Right ventricle myocardium superior (tissue), 1 donor: ENCODE measurements at places on chromosomes 12 and 14.

GRCh38 chr14:72610831-72611200 is 283.1 kb downstream of the DPF3 start:
- no peak for DNase-seq

DNA sequence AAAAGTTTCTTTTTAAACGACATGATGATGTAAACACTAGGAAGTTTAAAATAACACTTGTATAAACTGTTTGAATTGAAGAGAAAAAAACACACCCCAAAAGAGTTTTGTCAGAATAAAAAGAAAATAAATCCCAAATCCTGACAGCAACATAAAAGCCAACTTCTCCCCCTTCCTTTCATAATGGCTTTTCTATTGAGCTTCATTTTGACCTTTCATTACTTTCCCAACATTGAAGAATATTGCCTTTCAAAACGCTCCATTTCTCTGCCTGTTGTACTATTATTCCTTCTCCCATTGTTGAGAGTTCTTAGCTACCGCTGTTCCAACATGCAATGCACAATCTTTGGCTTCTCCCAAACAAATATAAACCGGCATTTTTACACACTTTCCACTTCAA is 448.5 kb downstream of the BCAT1 start:
- no peak for DNase-seq

DNA sequence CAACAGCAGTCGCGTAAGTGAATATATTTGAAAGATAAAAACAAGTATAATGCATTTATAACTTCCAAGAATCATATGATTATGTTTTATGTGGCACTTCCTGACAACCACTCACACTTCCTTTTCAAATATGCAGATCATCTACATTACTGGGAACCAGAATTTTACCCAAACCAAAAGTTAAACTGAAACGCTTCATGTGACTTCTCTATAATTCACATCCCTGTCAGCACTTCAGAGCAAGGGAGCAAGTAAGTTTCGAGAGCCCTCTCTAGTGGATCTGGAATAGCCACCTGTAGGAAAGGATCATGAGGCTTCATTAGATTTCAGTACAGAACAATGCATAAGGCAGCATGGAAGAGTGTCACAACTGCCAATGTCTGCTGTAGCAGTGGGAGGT is 13.7 kb upstream of the ALX1 start:
- DNase-seq, result no peak

DNA sequence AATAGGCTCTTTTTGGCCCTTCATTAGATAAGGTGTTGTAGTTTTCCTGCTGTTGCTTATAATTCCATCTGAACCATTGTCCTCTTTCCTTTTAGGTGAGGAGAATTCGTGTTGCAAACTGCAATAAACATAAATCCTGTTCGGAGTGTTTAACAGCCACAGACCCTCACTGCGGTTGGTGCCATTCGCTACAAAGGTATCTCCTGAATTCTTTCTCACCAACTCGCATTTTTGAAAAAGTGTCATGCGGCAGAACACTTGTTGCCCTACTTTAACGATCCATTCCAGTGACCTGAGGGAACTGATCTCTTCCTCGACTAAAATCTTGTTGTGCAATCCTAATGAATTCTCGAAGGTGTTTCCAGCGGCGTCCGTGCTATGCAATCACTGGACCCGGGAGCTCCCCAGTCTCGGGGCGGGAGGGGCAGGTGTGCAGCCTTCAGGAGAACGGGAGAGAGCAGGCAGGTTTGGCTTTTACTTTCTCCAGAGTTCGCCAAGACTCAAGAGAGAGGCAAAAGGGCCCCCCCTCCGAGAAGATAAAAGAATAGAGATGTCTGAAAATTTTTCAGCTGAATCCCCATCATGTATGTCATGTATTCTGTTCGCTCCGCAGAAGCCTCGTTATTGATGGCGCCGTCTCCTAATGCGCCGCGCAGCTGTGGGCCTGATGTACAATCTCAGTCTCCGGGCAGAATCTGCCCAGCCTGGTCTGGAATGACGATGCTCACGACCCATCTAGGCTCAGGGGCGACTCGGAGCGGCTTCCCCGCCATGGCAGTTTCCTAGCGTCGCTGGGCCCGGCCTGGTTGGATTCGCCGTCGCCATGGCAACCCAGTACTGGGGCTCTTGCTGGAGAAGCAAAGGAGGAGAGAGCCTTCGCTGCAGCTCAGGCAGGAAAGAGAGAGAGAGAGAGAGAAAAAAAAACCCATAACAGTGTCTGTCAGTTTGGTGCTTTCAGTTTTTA is 38.2 kb downstream of the PLXNC1 start:
- peak; percentile 72 for DNase-seq

GRCh38 chr12:59980476-59980875 is 384.6 kb downstream of the SLC16A7 start:
- DNase-seq, result no peak

DNA sequence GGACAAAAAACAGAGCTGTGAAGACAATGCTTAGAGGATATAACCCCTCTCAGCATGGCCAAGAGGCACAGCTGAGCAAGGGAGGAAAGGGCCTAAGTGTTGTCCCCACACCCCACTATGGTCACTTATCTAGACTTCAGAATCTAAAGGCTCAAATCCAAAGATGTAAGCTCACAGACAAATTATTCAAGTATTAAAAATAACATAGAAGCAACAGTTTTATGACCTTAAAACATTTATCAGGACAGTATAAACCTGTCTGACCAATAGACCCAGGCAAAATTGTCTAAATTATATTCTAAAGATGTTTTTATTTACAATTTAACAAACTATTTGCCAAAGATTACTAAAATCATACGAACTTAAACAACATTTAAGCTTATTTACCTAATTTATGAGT is 28.1 kb upstream of the PRICKLE1 start:
- DNase-seq, result no peak

GRCh38 chr12:3882896-3883564 is 9.8 kb upstream of the PARP11 start:
- DNase-seq, result no peak

GRCh38 chr12:114392909-114393308 is 13.0 kb downstream of the TBX5 start:
- DNase-seq, result no peak

- DNase-seq, result no peak
Observed at GRCh38 chr12:60803147-60803546, 1207.3 kb downstream of the SLC16A7 start.

- DNase-seq, result no peak
Observed at GRCh38 chr12:69440016-69440415, 30.2 kb upstream of the FRS2 start.

GRCh38 chr14:39396448-39396847 is 35.8 kb downstream of the FBXO33 start:
- no peak for DNase-seq

DNA sequence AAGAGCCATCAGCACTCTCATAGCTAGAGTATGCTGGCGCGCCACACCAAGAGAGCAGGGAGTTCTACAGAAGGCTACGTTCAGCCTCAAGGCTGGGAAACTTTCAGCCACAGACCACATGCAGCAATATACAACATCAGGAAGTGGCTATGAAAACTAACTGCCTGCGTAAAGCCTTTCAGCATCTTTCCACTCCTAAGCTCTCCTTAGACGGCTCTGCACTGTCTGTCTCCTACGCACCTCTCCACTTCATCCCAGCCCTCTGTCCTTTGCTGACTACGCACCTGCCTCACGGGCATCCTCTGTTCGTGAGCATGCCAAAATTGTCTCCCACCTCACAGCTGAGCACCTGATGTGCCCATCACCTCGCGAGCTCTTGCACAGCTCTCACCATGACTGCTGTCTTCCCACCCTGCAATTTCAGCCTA is 9.7 kb downstream of the MPHOSPH9 start:
- DNase-seq, result no peak

DNA sequence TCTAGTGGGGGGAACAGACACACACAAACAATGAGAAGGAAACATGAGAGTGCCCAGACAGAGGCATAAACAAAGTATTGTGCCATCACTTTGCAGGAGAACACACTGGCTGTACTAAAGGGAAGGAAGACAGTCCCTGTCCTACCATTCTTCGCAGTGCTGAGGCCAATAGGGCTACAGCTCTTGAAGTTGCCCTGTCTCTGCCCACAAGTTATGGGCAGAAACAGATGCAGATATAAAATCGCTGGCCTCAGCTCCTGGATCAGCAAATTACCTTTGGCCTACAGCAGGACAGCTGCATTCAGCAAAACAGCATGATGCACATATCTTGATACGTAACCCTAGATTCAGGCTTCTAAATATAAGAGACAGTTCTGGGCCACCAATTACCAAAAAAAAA is 23.0 kb upstream of the PRKAB1 start:
- no peak for DNase-seq

DNA sequence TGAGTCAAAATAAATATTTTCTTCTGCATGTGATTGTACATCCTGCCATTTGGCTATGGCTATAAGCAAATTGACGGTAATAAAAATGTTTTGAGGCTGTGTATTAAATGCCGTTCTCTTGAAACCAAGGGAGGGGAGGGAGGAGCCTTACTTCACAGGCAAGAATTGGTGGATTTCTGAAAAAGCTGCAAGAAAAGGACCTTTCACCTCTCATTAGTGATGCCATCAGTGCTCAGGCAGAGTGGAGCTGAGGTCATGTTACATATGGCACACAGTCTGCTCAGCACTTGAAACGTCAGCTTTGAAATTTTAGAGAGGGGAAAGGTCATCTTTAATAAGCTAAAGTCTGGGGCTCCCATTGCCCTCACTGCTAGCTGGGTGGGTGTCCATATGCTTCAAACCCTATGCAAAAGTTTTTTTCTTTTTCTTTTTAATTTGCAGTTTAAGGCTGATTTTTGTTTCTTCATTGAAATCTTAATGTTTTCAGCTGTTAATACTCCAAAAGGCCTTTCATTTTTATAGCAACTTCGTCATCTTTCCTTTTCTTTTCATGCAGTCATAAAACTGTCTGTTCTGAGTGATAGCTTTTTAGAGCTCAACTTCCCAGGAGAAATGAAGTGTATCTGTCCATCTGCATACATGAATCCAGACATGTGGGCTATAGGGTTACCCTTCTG is 9.8 kb upstream of the SIX1 start:
- DNase-seq, result no peak

- peak; percentile 64 for DNase-seq
Observed at GRCh38 chr14:100221533-100222223, 17.3 kb upstream of the YY1 start.

DNA sequence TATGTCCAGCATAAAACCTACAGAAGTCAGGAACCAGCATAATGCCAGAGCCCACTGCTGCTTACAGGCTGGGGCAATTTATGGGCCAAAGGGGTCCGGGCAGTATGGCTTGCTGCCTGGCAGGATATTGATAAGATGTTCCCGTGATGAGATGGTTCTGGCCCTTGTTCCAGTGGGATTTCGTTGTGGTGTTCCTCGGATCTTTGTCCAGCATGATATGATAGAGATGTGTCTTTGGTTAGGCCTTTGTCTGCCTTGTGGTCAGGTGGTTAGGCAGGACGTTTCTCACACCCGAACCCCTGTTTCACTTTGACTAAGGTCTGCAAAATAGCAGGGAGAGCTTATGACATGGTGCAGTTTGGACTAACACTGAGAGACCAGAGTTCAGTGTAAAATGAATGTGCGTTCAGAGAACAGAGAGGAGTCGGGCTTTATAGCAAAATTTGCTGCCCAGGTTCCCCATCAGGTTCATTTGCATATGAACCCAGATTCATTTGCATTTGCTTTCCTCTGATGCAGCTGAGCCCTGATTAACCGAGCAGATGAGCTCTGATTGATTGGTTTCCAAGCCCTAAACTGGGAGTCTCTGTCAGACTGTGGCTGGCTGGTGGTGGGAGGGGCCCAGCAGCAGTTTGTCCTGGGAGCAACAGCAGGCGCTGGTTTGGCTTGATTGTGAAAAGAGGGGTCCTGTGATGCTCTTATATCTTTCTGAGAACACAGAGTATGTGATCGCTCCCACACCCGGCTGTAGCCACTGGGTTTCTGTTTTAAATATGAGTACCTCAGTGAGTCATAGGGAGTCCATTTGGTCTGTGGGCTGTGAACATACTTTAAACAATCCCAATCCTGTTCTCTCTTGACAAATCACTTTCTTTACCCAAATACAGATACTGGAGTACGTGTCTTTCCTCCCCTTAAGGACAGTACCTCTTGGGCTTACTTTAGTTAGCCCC is 156.3 kb upstream of the PZP start:
- no peak for DNase-seq

DNA sequence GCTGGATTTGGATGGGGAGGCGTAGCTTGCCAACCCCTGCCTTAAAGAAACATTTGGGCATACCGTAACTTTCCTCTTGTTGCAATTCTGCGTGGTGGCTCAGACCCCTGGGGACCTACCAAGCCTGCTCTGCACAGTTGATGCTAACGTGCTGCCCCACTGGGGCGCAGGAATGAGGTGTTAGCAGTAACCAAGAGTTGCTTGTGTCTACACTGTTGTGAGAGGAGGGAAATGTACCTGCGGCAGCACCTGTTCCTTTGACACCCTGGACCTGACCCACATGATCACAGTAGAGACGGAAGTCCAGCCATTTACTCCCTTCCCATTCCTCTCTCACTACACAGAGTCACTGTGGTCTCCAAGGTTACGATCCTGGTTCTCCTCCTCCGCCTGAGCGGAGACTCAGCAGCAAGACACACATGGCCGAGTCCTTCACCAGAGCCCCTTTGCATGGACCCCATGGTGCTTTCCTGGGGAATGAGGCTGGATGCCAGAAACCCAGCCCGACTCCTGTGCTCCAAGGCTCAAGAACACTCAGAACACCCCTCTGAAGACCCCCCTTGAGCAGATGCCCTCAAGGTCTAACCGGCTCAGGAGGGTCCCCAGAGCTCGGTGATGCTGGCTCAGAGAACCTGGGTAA is 84.8 kb downstream of the FBXL14 start:
- no peak for DNase-seq

GRCh38 chr14:49008363-49008762 is 577.8 kb downstream of the RPS29 start:
- no peak for DNase-seq

DNA sequence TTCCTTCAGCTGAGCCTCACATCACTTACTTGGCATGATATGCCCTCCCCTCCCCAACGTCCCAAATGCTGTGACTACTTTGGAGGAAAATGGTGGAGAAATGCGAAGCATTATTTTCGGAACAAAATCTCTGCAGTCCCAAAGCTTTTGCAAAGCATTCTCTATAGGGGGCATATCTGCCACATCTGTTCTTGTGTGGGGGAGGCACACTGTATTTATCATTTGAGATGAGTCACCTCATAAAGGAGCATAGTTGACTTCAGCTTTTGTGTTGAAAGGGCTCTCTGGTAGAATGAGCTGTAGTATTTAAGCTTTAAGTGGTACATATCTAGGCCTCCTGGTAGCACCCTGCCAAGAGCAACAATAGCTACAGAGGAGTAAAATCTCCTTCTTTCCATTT is 447.5 kb downstream of the ADAMTS20 start:
- no peak for DNase-seq

GRCh38 chr14:28635387-28635786 is 131.2 kb upstream of the FOXG1 start:
- no peak for DNase-seq

DNA sequence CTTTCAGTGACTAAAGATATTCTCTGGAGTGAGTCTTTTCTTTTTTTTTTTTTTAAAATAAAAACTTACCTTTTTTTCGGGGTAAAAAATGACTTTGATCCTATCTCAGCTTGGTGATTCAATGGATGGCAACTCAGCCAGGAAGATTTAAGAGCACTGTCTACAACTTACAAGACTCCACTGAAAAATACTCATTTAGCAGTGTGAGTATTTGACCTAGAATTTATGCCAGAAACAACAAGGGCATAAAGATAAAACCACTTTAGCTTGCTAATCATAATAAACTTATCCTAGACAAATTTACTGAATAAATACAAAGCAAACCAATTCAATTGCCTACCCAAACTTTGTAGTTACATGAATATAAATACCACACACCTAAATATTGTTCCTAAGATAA is 446.6 kb downstream of the RPS29 start:
- no peak for DNase-seq

GRCh38 chr12:130444061-130444460 is 106.4 kb downstream of the PIWIL1 start:
- DNase-seq, result peak; percentile 7
